ENCODE measurements at places on chromosomes 3 and 15. TPM values are rescaled to one million over a fixed set of nuclear protein-coding genes. Genes with fewer than 3 reads are reported as not detected.

The GOLGA8F gene
- total RNA-seq, result 0.05 TPM

The HIGD2B gene
- total RNA-seq, result not detected

The SEMA6D gene
- total RNA-seq, result 2.9 TPM

The SNURF gene
- total RNA-seq, result 5.0 TPM

The KAT2B gene
- total RNA-seq, result 18.7 TPM

The FBXO40 gene
- not detected for total RNA-seq

The LRRC31 gene
- not detected for total RNA-seq

The PTX3 gene
- 466 TPM for total RNA-seq

The SQOR gene
- total RNA-seq, result 128 TPM

The LRRC3B gene
- total RNA-seq, result not detected

The CDHR4 gene
- not detected for total RNA-seq

The HYAL1 gene
- total RNA-seq, result 30.6 TPM

The TIMMDC1 gene
- total RNA-seq, result 35.3 TPM
